Fibroblast of upper back skin (primary cell): ENCODE measurements at places on chromosomes 1 and 21.

GRCh38 chr1:40218333-40218732 lies 29.4 kb upstream of the TMCO2 start:
- DNase-seq: no peak

DNA sequence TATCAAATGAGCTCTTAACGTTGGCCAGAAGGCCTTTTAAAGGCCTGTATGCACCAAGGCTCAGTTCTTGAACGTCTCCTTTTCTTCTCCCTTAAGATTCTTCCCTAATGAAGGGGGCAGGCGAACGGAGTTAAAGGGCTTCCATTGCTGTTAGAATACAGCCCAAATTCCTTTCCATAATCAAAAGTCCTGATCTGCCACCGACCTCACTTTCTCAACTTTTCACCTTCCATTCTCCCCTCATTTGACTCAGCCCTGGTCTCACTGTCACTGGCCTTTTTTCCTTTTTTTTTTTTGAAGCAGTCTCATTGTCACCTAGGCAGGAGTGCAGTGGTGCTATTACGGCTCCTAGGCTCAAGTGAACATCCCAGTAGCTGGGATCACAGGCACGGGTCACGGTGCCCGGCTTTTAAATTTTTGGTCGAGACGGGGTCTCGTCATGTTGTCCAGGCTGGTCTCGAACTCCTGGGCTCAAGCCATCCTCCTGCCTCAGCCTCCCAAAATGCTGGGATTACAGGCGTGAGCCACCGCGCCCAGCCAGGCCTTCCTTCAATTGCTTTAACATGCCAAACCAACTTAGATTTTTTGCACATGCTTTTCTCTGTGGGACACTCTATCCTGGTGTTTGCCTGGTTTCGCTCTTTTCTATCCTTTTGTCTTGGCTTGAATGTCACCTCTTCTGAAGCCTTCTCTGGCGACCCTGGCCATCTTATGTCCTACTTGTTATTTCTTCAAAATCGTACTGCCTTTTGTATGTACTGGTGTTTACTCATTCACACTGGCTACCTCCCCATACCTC lies 612 bp upstream of the CMPK1 start:
- no peak for DNase-seq

DNA sequence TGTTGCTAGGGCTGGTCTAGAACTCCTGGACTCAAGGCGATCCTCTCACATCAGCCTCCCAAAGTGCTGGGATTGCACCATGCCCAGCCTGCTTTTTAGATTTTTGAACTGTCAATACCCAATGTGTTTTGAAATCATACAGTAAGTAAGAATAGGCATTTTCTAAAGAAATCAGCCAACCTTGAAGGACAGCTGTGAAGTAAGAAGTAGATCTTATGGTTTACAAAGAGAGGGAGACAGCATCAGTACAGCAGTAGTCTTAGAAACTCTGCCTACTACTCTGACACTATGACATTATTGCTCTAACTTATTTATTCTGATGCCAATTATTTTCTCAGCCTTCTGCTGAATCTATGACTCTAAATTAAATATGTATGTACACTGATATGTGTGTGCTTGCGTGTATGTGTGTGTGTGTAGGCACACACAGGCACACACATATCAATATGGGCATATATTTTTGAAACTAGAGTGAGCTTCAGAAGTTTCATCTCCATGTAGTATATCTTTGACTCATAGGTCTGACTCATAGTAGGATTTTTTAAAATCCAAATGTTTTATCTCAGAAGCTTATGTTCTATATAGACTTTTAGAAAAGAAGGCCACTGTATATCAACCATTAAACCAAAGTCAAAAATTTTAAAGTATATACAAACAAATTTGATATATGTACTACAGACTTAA lies 140.4 kb downstream of the COL24A1 start:
- DNase-seq: no peak

- no peak for DNase-seq
These were observed 111.4 kb downstream of the NFIA start for GRCh38 chr1:61193808-61194207.

DNA sequence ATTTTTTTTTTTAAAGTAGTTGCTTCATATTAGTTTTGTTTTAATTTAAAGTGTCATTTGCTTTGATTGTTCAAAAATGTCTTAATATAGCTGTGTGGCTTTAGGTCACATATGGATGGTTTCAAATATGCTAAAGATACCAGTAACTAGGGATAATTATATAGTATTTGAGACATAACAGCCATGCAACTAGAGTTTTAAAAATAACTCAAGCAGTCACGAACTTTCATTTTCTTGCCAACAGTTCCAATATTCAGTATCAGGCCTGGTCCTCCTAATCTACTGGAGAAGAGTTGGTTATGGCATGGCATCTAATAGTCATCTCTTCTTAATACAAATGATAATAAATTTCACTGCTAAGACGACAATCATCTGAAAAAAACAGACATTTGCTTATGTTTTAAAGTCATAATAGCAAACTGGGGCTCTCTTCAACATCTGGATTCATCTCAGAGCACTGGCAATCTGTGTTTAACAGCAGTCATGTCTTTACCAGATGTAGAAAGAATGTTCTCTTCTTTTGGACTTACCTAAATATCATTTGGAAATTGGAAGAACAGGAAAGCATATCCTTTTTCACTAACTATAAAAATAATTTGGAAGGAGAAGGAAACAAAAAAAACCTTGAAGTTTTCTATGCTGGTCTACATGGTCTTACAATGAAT lies 24.1 kb upstream of the A3GALT2 start:
- DNase-seq: no peak

DNA sequence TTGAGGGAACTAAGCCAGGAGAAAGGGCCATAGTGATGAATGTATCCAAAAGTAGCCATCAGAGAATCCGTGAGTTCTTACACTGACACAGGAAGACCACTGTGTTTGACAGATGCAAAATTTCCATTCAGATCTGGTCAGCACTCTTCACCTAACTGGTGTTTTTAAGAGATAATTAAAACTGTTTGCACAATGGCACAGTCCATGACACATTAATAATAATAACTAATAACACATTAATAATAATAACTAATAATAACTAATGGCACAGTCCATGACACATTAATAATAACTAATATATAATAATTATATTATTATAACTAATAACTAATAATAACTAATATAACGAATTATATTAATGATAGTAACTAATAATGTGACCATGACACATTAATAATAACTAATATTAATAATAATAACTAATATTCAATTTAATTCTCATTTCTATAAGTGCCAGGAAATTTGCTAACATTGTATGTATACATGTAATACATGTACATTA lies 195.8 kb downstream of the RGS7 start:
- no peak for DNase-seq

GRCh38 chr1:246566813-246567645 lies 773 bp downstream of the CNST start:
- DNase-seq: peak; percentile 87

DNA sequence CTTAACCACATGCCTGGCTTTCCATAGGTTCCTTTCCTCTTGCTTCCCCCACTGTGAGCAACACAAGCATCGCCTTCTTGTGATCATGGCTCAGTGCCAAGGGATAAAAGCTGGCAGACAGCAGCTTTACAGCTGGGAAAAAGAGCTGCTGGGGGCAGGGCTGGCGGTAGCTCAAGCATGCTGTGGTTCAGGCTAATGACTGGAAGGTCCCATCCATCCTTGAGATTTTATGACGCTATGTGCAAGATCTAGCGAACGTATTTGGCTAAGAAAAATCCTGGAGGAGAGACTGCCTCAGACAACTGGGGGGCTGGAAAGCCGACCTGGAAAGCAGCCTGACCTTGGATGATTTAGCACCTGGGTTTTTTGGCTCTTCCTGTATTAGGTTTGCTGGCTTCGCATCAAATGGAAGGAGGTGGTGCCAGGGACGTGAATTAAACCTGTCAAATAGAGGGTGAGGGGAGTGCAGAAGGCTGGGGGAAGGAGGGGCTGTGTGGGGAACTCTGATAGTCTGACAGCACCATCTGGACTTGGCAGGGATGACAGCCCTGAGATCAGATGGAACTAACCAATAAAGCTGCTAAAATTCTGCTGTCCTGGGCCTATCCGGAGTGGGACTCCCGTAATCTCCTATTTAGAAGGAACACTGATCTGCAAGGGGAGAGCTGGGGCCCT lies 34.8 kb downstream of the ZMYND12 start:
- peak; percentile 99 for DNase-seq

DNA sequence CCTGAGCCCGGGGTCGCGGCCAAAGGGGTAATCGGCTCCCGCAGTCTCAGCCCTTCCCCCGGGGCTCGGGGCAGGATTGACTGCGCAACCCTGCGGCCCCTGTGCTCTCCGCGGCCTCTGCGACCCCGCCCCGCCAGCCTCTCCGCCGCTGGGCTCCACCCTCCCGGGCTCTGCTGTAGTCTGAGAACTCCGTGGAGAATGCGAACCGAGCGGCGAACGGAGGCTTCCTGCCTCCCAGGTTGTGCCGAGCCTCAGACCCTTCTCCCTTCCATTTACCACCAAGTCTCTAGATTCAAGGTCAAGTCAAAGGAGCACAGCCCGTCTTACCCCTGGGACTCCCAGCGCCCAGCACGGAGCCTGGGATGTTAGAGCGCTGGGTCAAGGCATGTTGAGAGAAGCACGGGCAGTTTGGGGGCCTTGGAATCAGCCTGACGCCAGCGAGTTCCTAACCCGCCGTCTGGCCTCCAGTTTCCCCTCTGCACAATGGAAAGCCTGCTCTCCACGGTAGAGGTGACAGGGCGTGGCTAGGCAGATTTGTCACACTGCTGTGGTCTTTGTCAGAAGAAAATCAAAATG lies 3.0 kb downstream of the ATP2B4 start:
- peak; percentile 50 for DNase-seq

GRCh38 chr21:25563361-25564116 lies 43.7 kb downstream of the MRPL39 start:
- no peak for DNase-seq

DNA sequence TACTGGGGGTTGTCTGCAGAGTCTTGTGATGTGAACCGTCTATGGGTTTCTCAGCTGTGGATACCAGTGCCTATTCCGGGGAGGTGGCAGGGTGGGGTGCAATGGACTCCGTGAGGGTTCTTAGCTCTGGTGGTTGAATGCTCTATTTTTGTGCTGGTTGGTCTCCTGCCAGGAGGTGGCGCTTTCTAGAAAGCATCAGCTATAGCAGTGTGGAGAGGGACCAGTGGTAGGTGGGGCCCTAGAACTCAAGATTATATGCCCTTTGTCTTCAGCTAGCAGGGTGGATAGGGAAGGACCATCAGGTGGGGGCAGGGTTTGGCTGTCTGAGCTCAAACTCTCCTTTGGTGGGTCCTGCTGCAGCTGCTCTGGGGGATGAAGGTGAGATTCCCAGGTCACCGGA lies 127.3 kb upstream of the PLD5 start:
- no peak for DNase-seq

DNA sequence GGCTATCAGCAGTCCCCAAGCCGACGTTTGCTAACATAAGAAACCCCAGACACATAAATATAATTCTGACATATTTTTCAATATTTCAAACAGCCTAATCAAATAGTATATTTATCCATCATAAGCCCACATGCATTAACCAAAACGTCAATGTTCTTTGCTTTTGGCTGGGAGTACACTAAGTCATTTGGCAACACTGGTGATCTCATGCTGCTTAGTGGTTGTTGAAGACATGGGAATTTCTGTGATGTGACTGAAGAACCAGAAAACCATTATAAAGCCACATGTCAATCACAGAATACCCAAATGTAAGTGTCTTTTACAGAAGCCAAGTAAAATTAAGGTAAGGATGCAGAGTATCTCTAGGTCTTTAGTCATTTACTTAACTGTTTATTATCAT lies 57.6 kb downstream of the PLPPR5 start:
- peak; percentile 33 for DNase-seq

GRCh38 chr1:210727709-210728108 lies 399.0 kb downstream of the HHAT start:
- DNase-seq: no peak

DNA sequence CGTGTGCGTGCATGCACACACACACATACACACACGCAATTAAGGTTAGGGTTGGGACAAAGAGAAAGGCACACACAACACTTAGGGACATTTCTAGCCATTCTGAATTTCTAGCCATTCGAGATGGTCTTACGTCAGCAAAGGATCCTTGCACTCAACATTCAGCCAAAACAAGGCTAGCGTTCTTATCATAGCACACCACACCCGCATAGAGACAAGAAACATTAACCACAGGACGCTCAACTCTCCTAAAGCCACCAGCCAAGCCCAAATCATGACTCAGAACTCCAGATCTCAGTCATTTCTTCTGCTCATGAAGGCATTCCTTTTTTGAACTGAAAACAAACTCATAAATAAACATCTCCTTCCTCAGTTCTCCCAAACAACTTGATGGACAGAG lies 106.8 kb downstream of the LMO4 start:
- no peak for DNase-seq

- no peak for DNase-seq
These were observed 2.3 kb downstream of the DMRTB1 start for GRCh38 chr1:53461323-53462044.

DNA sequence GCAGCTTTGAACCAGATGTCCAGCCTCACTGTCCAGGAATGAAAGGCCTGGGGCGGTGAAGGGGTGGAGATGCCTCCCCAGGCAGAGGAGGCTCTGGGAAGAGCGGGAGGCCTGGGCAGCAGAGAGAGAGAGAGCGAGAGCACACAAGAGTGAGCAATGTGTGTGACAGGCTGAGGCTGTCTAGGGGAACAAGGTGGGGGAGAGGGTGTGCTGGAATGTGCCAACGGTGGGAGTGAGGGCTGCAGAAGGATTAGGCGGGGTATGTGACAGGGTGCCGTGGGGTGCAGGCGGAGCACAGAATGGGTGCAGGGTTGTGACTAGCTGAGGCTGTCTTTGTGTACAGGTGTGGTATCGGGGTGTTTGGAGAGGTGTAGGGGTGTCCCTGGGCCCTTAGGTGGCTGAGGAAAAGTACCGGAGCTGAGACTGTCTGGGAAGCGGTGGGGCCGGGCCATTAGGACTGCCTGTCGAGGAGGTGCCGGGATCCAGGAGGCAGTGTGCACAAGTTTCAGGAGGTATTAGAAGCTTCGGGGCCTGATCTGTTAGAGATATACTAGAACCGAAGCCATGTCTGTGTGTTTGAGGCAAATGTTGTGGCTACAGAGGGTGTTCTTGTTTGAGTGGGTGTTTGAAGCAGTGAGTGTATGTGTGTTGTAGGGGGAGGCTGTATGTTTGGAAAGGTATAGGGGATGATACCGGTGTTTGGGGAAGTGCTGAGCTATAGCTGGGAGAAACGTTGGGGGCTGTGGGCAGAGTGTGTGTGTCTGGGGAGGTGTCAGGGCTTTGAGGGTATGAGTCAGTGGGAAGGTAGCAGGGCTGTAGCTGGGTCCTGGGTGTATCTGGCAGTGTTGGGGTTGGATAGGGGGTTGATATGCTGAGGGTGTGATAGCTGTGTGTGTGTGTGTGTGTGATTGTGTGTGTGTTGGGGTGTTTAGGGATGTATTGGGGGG lies 9.1 kb downstream of the AHDC1 start:
- peak; percentile 62 for DNase-seq

- DNase-seq: no peak
These were observed 190.4 kb downstream of the RHOU start for GRCh38 chr1:228925691-228926090.
